ENCODE measurements at places on chromosomes 6 and 20. TPM values are rescaled to one million over a fixed set of nuclear protein-coding genes. Genes with fewer than 3 reads are reported as not detected.

GRCh38 chr6:40990301-40990700, 48.7 kb downstream of the UNC5CL start:
- no peak for DNase-seq

DNA sequence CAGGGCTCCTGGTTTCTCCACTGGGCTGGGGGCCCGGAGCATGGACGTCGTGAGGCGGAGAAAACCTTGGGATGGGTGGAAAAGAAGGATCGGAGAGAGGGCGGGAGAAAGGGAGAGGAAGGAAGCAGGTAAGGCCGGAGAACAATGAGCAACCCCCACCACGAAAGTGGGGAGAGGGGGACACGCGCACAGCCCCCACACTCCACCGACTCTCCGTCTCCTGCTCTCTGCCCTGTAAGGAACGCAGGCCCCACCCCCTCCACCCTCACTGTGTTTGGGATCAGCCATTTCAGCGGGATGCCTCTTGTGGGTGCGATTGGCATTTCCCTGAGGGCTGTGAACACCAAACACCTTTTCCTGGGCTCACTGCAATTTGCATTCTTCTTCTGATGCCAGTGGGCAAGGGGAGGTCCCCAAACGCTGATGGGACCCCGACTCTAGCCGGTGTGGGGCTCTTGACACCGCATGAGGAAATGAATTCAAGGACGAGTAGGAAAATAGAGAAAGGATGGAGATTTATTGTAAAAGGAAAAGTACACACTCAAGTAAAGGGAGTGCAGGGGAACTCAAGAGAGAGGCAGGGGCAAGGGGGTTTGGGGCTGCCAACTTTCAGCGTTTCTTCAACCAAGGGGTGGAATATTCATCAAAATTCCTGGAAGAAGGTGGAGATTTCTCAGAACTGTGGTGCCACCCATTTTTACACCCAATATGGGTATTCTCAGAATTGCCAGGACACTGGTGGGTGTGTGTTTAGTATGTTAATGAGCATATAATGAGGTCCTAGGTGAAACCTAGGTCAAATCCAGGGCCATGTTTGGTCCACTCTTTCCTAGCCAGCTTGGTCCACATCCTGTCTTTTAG, 13.1 kb upstream of the RAET1L start:
- no peak for DNase-seq

- DNase-seq = no peak
Observed at GRCh38 chr6:142079130-142079529, 53.6 kb upstream of the GJE1 start.

GRCh38 chr6:122449069-122449468, 22.5 kb downstream of the SERINC1 start:
- DNase-seq = no peak

GRCh38 chr6:128558924-128559323, 38.5 kb upstream of the PTPRK start:
- no peak for DNase-seq

ZSCAN16 gene
- not detected for polyA plus RNA-seq

- no peak for DNase-seq
Observed at GRCh38 chr20:47355489-47356219, 845 bp downstream of the ZMYND8 start.

RIMS1 gene
- 1.1 TPM for polyA plus RNA-seq

DNA sequence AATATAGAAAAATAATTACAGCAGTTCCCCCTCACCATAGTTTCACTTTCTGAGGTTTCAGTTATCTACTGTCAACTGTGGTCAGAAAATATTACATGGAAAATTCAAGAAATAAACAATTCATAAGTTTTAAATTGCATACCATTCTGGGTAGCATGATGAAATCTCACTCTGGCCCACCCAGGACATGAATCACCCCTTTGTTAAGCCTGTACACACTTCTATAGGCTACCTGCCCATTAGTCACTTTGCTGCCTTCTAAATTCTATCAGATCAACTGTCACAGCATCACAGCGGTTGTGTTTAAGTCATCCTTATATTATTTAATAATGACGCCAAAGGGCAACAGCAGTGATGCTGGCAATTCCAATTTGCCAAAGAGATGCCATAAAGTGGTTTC, 140.3 kb upstream of the RUNX2 start:
- no peak for DNase-seq

DNA sequence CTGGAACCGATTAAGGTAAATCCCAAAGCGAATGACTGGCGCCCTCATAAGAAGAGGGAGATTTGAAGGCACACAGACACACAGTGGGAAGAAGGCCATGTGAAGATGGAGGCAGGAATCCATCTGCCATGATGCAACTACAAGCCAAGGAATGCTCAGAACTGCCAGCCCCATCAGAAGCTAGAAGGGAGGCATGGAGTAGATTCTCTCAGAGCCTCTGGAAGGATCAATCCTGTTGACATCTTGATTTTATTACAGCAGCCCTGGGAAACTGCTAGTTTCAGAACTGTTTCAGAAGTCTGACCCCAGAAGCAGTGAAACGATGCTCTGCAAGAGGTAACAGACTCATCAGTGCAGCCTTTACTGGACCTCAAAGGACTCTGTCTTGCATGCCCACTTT, 103.5 kb upstream of the GPR6 start:
- no peak for DNase-seq

TRAPPC3L gene
- polyA plus RNA-seq = 0.11 TPM

- no peak for DNase-seq
Observed at GRCh38 chr20:47262365-47263013, 94.0 kb downstream of the ZMYND8 start.

DNA sequence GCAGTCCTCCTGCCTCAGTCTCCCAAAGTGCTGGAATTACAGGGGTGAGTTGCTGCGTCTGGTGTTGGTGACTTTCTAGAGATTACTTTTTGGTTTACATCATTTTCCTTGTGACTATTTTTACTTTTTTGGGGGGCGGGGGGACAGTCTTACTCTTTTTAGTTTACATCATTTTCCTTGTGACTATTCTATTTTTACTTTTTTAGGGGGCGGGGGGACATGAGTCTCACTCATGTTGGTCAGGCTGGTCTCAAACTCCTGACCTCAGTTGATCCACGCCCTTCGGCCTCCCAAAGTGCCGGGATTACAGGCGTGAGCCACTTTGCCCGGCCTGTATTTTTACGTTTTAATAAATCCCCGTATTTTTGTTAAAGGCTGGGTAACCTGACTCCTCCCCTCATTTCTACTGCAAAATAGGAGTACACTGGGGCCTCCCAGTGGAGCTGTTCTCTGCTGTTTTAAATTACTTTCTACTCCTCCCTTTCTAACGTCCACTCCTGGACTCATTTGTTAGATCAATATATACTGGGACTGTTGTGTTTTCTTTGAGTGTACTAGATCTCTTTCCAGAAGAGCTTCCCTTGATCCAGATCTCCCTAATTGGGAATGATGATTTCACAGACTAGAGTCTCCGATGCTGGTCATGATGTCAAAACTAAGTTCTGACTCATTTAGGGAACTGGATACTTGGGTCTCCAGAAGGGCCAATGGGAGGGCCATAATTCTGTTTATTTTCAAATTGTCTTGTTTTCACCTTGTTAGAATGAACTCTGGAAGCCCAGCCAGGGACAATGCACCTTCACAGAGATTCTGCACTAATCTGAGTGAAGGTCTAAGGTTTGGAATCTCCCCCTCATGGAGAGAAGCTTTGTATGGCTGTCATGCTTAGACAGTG, 9.2 kb downstream of the HSPA1B start:
- DNase-seq = no peak

HCRTR2 gene
- 0.12 TPM for polyA plus RNA-seq

GRCh38 chr6:64006246-64006645, 370.6 kb downstream of the PHF3 start:
- no peak for DNase-seq

- no peak for DNase-seq
Observed at GRCh38 chr6:119317007-119317406, 32.6 kb downstream of the MAN1A1 start.

STX11 gene
- polyA plus RNA-seq = 2.5 TPM

- DNase-seq = no peak
Observed at GRCh38 chr6:35086282-35086632, 54.9 kb downstream of the TCP11 start.

DNA sequence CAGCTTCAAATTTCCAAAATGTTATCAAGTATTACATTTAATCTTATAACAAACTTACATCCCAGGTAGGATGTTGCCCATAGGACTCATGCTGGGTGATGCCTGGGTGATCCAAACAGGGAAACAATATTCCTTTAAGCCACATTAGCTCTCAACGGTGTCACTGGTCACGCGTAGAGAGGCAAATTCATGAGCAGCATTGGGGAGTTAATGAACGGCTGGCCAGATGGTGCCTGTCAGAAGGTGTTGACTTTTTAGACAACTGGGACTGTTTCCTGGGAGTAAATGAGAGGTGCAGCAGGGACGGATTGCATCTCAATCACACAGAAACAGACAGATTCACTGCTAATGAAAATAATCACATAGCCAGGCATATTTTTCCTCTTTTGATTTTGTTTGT, 83.3 kb upstream of the ID4 start:
- no peak for DNase-seq

TMEM244 gene
- not detected for polyA plus RNA-seq

GLP1R gene
- 0.36 TPM for polyA plus RNA-seq

- no peak for DNase-seq
Observed at GRCh38 chr20:38231531-38232121, 28.9 kb downstream of the KIAA1755 start.

DNA sequence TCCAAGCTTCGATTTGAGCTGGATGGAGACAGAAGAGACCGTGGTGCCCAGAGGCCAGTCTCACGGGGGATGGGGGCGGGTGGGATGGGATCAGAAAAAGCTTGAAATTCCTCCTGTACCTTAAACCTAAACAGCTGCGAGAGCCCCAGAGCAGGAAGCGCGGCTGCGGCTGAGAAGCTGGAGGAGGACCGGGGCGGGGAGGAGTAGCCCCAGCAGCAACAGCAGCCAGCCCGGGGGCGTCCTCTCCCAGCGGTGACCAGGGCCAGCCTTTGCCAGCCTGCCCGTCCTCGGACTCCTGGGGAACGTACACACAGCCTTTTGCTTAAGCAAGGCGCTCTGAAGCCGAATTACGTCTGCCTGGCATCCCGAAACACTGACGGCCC, 17.4 kb upstream of the PRDM13 start:
- DNase-seq = no peak

LRRN4 gene
- 0.19 TPM for polyA plus RNA-seq

KHDC1L gene
- not detected for polyA plus RNA-seq

DNA sequence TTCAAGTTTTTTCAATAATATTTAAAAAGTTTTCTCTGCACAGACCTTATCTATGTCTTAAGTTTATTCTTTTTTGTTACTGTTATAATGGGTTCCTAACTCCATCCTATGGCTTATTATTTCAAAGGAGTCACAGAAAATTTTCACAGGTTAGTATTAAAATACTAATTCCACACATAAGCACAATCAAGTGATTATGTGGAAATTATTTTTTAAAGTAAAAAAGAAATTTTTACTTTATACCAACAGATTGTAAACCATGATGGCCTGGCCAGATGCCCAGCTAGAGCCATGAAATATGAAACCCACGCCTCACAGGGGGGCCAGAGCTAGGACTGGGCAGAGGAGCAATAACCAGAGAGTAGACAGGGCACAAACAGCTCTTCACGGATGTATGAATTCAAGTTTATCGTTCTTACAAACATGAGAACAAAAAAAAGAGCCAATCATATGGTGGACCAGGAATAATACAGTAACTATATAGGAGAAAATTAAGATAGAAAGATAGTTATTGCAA, 34.0 kb downstream of the NUDT3 start:
- DNase-seq = no peak

HLA-DRB1 gene
- polyA plus RNA-seq = 7.0 TPM
